Breast epithelium (tissue), 4 donors: ENCODE measurements at places on chromosomes 7 and 10.

- no peak for DNase-seq
- peaks cover 7% of the 10 kb centered on the region for H3K4me1 ChIP-seq
- H3K36me3 ChIP-seq: no peaks in the 10 kb centered on the region
- H3K27ac ChIP-seq: peak overlapping the region; percentile 90
- H3K27me3 ChIP-seq: peaks cover 9% of the 10 kb centered on the region
These were observed 2.6 kb downstream of the FLNC start for GRCh38 chr7:128832880-128833147.

DNA sequence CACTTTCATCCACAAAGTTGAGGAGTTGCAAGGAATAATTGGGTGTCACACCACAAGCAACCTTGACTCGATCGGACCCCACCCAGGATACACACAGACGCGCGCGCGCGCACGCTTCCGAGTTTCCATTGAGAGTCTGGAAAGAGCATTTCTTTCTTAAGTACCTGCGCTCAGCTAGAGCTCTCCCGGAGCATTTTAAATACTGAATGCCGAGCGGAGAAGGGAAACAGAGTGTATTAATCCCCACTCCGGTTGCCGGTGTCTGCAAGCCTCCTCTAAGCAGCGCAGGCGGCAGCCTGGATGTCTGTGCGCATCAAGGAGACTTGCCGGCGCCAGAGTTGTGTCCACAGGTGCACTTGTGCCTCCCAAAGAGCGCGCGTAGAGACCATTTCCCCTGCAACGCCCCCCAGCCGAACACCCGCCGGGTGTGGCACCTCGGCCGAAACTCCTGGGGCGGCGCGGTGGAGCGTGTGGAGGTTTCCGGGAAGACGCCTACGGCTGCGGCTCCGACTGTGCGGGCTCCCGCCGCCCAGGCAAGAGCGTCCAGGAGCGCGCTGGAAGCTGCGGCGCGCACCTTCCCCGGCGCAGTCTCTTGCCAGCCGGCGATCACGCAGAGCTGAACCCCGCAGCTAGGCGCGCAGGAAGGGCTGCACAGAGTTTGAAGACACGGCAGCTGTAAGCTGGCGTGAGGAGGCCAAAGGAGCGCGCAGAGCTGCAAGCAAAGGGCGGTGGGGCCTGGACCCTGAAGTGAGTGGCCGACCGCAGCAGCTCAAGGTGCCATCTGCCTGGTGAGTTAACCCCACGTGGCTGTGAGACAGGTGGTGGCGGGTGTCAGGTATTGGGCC lies 1.1 kb upstream of the FEZF1 start:
- no peaks in the 10 kb centered on the region for H3K36me3 ChIP-seq
- DNase-seq: no peak
- H3K4me3 ChIP-seq: peak overlapping the region; percentile 61
- no peak overlapping the region for H3K27ac ChIP-seq

DNA sequence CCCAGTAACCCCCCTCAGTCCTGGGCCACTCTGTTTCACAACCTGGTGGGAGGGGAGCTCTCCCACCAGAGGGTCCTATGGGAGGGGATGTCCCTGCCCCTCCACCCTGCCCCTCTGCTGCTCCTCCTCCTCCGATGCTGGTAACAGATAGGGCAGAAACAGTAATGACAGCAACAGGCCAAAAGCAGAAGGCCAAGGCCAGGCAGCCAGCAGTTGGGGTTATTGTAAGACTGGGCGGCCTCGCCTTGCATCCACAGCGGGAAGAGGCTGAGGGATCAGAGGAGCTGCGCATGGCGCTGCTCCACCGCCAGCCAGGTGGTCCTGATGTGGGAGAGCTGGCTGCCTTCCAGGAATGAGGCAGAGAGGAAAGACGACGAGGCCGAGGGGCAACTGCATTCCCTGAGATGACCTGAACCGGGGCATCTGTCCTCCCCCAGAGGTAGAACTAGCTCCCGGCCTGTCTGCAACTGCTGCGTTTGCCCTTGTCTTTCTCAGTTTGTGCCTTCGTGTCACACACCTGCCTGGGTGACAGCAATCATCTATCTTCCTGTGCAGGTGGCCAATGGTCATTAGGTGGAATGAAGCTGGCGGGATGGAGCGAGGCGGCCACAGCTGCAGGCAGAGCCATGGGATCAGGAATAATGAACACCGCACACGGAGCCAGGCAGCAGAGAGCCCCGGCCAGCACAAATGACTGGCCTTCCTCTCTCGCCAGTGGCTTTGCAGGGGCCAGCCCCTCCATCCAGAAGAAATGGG lies 54.0 kb upstream of the CACUL1 start:
- no peak for DNase-seq
- no peaks in the 10 kb centered on the region for H3K27me3 ChIP-seq
- no peak overlapping the region for H3K27ac ChIP-seq
- no peaks in the 10 kb centered on the region for H3K36me3 ChIP-seq

GRCh38 chr10:21810582-21811244 lies 192.8 kb downstream of the DNAJC1 start:
- H3K4me1 ChIP-seq: no peaks in the 10 kb centered on the region
- no peaks in the 10 kb centered on the region for H3K36me3 ChIP-seq
- DNase-seq: no peak
- no peak overlapping the region for H3K4me3 ChIP-seq

GRCh38 chr10:105138358-105138757 lies 497.3 kb downstream of the SORCS3 start:
- H3K36me3 ChIP-seq: no peaks in the 10 kb centered on the region
- no peaks in the 10 kb centered on the region for H3K4me1 ChIP-seq
- H3K27ac ChIP-seq: no peak overlapping the region
- no peaks in the 10 kb centered on the region for H3K27me3 ChIP-seq

GRCh38 chr10:7025296-7025695 lies 385.5 kb downstream of the SFMBT2 start:
- no peaks in the 10 kb centered on the region for H3K36me3 ChIP-seq
- DNase-seq: no peak
- no peak overlapping the region for H3K27ac ChIP-seq
- no peak overlapping the region for H3K4me3 ChIP-seq
- H3K27me3 ChIP-seq: no peaks in the 10 kb centered on the region
- H3K4me1 ChIP-seq: no peaks in the 10 kb centered on the region

- H3K4me1 ChIP-seq: no peaks in the 10 kb centered on the region
- no peaks in the 10 kb centered on the region for H3K36me3 ChIP-seq
- no peak for DNase-seq
These were observed 9.0 kb upstream of the ARMS2 start for GRCh38 chr10:122445469-122445868.

DNA sequence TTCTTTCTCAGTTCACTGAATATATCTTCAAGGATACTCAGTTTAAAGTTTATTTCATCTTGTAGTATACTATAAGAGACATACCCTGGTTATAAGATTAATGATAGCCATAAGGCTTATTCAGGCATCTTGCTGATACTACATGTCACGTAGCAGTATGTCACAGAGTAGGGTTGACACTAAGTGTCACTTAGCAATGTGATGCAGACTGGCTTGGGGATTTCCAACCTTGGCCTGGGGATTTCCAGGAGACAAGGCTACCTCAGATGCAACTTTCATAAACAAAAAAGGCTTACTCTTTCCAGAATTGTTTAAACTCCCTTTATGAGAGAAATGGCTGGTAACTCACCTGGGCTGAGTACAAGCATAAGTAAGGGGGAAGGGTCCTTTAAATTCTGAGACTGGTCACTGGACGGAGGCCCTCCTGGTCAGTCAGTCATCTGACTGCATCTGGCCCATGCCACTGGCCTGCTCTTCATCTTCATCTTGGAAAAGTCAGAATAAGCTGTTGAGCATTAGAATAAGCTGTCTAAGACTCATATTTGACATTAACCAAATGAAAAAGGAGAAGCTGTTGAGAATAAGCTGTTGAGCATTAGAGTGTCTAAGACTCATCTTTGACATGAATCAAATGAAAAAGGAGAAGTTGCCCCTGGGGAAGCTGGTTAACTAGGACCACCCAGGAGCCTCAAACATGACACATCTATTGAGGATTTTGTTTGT lies 9.5 kb downstream of the SLC13A1 start:
- no peaks in the 10 kb centered on the region for H3K27me3 ChIP-seq
- H3K27ac ChIP-seq: peak overlapping the region; percentile 11
- no peaks in the 10 kb centered on the region for H3K4me1 ChIP-seq
- H3K36me3 ChIP-seq: no peaks in the 10 kb centered on the region
- DNase-seq: no peak

DNA sequence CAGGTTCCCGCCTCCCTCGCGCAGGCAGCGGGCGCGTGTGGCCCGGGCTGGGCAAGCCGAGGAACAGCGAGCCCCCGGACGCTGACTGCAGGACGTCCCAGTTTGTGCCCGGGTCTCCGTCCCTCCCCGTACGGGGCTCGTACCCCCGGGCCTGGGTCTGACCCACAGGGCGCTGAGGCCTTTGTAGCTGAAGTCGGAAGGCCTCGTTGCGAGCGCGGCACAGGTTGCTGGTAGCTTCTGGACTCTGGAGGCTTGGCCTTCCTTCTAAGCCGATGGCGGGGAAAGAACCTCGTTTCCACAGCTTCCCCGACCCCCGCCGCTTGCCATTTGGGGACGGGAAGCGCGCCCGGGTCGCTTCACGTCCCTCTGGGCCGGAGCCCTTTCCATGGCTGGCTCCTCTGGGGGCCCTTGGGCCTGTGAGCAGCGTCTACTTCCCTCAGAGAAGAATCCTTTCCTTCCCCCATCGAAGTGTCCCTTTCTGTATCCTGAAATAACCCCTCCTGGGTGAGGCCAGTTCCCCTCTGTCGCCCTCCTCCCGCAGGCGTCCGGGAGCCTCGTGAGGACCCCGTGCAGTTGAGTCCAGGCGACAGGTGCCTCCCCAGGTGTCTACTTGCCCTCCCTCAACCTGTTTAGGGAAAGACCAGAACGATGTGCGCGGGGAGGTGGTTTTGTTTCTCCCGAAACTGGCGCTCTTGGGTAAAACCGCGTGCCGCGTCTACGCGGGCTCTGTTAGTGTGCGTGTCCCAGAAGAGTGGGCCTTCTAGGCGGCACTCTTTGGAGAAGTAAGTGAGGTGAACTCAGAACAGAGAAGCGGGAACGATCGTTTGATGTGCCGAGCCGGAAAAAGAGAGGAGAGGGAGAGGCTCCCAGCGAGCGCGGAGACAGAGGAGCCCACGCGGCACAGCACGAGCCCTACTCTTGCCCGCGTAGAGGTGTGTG lies 9.3 kb downstream of the EVX1 start:
- H3K36me3 ChIP-seq: no peaks in the 10 kb centered on the region
- H3K4me1 ChIP-seq: no peaks in the 10 kb centered on the region
- no peaks in the 10 kb centered on the region for H3K27me3 ChIP-seq
- DNase-seq: no peak

DNA sequence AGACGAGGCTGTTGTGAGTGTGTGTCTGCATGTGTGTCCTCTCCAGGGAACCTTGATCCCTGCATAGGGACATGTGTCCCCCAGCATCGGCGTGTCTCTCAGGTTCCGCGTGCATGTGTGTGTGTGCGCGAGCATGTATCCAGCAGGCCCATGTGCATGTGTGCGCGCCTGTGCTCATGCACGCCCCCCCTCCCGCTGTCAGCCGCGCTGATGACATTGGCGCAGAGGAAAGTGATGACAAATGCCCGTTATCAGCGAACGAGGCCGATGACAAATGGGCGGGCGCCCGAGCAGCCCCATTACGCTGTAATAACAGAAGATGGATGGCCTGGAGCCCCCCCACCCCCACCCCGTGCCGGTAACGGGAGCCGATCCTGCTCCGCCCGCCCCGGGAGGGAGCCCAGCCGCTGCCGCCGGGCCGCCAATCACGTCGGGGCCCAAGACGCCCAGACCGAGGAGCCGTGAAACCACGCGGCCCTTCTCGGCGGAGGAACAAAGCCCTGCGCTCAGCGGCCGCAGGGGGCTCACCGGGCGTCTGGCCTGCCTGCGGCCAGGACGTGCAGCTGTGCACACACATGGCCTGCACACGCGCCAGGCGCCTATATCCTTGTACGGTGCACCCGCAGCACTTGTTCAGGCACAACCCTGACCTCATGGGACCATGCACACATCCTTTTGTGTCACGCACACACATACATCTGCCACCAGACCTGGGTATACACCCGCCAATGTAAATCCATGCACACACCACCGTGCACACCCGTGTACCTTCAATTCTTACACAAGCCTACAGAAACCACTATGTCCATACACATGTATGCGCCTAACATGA lies 21.5 kb downstream of the POLL start:
- H3K4me3 ChIP-seq: peak overlapping the region; percentile 5
- no peak overlapping the region for H3K27ac ChIP-seq
- no peaks in the 10 kb centered on the region for H3K27me3 ChIP-seq
- H3K4me1 ChIP-seq: peaks cover 11% of the 10 kb centered on the region

DNA sequence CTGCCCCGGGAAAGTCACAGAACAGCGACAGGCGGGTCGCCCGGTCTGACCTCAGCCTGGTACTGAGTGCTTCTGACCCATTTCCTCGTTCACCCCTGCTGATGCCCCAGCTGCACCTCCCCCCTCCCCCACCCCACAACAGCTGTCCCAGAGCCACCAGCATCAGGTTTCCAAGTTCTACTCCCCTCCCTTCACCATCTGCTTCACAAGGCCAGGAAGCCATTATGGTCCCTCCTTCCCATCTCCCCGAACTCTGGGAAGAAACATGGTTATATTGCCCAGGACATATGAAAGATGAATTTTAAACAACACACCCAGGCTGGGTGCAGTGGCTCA lies 301.9 kb upstream of the GALNT17 start:
- H3K27me3 ChIP-seq: peaks cover 7% of the 10 kb centered on the region
- H3K27ac ChIP-seq: no peak overlapping the region
- no peak for DNase-seq
- no peak overlapping the region for H3K4me3 ChIP-seq
- peaks cover 5% of the 10 kb centered on the region for H3K4me1 ChIP-seq
- no peaks in the 10 kb centered on the region for H3K36me3 ChIP-seq

DNA sequence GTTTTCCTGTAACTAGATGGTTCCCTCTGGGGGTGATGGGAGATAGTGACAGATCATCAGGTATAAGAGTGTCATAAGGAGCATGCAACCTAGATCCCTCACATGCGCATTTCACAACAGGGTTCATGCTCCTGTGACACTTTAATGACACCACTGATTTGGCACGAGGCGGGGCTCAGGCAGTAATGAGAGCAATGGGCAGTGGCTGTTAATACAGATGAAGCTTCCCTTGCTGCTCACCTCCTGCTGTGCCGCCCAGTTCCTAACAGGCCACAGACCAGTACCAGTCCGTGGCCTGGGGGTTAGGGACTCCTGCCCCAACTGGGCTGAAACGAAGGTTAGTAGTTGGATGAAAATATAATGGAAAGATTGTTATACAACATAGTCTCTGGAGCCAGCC lies 201.6 kb upstream of the LRRN3 start:
- H3K4me3 ChIP-seq: no peak overlapping the region
- no peaks in the 10 kb centered on the region for H3K4me1 ChIP-seq
- DNase-seq: no peak
- H3K27me3 ChIP-seq: no peaks in the 10 kb centered on the region
- H3K36me3 ChIP-seq: no peaks in the 10 kb centered on the region
- no peak overlapping the region for H3K27ac ChIP-seq

DNA sequence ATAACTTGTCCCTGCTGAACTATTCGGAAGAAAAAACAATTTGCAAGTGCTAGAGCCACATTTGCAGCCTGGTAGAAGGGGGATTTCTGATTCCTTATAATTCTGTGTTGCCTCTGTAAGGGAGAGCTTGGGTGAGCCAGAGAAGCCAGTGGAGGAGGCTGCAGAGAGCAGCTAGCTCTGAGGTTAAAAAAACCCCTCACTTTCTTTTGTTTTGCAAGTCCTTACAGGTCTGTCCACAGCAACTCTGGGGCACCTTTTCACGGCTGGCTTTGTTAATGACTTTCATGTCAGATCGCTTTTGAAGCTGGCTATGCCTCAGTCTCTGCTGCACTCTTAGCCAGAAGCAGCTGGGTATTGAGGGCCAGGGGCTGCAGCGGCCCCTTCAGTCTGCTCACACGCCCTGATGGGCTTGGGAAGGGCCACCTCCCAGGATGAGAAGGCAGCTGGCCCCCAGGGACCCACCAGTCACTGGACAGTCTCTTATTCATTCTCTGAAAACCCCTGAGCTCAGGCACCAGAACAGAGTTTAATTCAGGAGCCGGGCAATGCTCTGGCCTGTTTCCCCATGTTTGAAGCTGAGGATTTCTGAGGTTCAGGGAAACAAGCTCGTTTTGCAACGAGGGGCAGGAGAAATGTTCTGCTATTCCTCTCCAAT lies 30.9 kb downstream of the TRIM8 start:
- H3K36me3 ChIP-seq: no peaks in the 10 kb centered on the region
- DNase-seq: no peak
- H3K27me3 ChIP-seq: no peaks in the 10 kb centered on the region
- H3K27ac ChIP-seq: peak overlapping the region; percentile 85
